ENCODE measurements at places on chromosomes 11 and 22.

GRCh38 chr11:59822989-59823566, 12.5 kb upstream of the MRPL16 start:
- no peak for DNase-seq

DNA sequence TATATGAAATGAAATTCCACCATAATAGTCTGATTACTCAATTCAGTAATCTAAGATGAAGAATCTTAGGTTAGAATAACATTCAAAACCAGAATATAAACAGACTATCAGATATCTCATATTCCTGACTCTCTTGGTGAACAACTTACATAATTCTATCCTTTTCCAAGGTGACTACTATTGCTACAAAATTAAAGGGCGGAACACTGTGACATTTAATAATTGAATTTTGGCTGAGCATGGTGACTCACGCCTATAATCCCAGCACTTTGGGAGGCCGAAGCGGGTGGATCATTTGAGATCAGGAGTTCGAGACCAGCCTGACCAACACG, 34.4 kb downstream of the RDX start:
- no peak for DNase-seq

DNA sequence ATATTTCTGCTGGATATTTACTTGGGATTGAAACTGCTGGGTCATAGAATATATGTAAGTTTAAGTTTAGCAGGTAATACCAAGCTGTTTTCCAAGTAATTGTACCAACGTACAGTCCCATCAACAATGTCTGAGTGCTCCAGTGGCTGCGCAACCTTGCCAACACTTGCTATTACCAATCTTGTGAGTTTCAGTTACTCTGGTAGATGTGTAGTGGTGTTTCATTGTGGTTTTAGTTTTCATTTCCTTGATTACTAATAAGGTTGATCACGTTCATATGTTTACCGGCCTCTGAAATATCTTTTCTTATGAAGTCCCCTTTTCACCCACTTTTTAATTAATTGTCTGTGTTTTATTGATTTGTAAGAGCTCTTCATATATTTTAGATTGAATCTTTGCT, 370.6 kb upstream of the CADM1 start:
- DNase-seq, result no peak

DNA sequence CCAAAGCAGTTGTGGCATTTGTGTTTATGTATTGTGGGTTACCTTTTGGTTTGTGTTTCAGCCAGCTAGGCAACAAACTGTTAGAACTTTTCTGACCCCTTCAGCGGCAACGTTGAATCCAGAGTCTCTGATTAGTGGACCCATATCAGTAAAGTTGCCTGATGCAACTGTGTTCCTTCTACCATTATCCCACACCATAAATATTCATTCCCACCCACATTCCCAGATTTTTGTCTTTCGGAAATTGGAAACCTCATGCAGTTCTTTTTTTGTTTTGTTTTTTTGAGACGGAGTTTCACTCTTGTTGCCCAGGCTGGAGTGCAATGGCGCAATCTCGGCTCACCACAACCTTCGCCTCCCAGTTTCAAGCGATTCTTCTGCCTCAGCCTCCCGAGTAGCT, 30.7 kb upstream of the RBX1 start:
- DNase-seq, result no peak

GRCh38 chr11:35302398-35302797, 117.0 kb downstream of the SLC1A2 start:
- DNase-seq, result no peak

DNA sequence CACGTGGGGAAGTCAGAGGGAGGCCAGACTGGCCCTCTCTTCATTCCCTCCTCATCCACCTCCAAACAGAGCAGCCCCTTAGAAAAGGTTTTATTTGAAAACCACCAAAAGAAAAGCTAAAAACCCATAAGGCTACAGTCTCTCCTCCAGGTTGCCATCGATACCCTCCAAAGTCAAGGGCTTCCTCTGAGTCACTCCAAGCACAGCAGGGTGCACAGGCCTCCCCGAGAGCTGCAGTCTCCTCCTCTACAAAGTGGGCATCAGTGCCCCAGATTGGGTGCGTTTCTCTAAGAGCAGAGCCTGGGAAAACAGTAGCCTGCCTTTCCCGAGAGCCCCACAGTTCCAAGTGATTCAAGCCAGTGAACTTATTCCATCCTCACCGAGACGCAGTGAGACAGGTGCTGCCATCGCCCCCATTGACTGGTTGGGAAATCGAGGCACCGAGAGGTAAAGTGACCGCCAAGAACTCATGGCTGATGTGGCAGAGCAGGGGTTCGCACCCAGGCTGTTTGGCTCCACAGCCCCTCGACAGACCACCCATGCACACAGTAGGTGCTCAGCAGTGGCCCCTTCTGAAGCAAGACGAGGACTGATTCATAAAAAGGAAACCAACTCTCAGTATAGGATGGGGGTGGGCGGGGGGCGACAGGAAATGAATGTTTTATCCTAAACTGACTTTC, 91.7 kb upstream of the SHISAL1 start:
- no peak for DNase-seq

DNA sequence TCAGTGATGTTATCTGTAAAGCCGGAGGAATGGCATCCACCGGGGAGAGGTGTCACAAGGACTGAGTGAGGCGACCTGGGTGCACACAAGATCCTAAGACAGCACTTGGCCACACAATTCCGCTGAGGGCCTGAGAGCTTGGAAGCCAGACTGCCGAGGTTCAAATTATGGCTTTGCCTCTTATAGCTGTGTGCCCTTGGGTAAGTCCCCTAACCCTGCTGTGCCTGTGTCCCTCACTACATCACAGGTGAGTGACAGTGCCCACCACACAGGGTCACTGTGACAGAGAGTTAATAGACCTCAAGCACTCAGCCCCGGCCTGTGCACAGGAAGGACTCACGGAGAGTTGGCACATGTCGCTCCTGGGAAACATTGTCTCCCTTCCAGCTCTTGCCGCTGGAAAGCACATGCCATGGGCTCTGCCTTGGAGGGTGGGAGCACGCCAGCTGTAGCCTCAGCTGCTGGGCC, 592 bp downstream of the RHOD start:
- no peak for DNase-seq

- no peak for DNase-seq
Observed at GRCh38 chr11:116882386-116882785, 45.0 kb upstream of the APOA1 start.

DNA sequence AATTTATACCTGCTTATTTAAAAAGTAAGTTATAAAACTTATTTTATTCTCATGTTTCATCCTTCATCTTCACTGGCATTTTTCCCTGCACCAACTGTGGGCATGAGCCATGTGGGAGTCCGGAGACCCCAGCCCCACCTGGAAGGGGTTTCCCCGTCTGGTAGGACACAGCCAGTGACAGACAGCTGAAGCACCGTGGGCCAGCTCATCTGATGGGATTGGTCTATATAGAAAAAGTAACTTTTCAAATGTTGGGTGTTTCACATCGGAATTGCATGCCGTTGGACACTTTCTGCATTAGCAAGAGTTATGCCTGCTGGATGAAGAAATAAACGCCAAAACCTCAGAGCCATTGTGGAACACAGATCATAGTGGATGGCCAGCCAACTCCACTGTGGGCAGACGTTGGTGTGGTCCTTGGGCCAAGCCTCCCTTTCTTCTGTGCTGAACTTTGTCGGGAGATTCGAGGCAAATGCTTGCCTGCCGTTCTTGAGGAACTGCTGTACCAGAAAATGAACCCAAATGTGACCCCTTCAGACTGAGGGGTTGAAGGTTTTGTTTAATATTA, 1329.3 kb downstream of the TBC1D22A start:
- DNase-seq, result no peak

GRCh38 chr11:106601684-106602297, 416.5 kb downstream of the GUCY1A2 start:
- DNase-seq, result no peak

DNA sequence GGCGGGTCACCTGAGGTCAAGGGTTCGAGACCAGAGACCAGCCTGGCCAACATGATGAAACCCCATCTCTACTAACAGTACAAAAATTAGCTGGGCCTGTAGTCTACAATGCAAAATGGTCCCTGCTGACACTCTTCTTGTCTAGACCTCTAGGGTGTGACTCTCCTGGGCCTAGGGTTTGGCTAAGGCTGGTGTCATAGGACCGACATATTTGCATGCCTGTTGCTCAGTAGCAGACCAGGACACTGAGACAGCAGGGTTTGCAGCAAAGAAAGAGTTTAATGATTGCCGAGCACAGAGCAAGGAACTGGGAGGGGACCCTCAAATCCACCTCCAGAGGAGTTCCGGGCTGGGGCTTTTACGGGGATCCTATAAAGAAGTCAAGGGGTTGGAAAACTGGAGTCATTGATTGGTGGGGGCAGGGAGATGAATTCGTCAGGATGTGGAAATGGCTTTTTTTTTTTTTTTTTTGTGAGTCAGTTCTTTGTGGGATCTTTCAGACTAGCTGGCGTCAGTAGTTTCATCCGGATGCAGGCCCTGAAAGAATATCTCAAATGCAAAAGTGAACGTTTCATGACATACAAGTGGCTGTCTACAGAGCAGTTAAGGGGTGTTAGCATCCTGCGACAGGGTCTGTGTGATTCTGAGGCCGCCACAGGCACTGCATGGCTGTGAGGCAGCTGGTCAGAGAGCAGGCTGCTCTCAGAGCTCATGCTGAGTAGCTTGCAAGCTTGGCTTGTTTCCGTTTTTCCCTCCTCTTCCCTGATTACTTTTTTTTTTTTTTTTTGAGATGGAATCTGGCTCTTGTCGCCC, 27.2 kb upstream of the A4GALT start:
- DNase-seq, result no peak

DNA sequence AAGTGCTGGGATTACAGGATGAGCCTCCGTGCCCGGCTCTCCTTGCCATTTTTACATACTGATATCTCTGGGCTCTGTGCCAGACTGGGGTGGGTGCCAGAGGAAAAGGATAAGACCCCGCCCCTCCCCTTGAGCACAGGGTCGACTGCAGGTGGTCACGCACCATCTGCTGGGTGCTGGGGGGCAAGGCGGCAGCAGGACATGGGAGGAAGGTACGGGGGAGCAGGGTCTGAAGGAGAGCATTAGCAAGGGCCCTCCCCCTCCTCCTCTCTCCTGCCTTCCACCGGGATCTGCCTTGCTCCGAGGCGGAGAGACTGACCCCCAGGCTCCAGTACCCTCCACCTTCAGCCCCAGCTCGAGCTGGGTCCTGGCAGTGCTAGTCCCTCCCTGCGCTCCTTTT, 9.7 kb upstream of the PGA3 start:
- DNase-seq, result no peak

GRCh38 chr11:69451289-69451688, 30.2 kb upstream of the LINC01488 start:
- DNase-seq, result no peak

GRCh38 chr11:96197103-96197502, 145.9 kb downstream of the MAML2 start:
- no peak for DNase-seq

GRCh38 chr11:72072348-72072747, 8.0 kb downstream of the NUMA1 start:
- DNase-seq, result no peak

DNA sequence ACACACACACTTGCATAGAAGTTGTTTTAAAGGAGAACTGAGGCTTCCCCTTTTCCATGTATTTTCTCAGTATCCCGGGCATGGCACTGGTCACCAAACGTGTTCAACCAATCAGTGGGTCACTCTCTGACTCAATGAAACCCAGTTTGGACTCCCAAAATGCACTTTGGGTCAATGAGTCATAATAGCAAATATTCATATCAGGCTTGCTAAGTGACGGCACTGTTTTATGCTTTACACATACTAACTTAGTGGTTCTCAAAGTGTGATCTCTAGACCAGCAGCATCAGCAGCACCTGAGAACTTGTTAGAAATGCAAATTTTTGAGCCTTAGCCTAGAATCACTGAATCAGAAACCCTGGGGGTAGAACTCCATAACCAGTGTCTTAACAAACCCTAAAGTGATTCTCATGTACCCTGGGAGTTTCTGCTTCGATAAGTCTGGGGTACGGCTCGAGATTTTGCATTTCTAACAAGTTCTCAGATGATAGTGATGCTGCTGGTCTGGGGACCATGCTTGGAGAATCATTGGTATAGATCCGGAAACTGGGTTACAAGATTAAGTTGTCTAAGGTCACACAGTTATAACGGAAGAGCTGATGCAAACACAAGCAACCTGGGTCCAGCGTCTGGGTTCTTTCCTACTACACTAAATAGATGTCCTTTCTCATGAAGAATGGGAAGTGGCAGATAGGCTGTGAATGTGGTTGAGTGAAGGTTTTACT, 35.6 kb downstream of the ETS1 start:
- DNase-seq, result no peak

- DNase-seq, result no peak
Observed at GRCh38 chr11:78812513-78813293, 238.0 kb upstream of the NARS2 start.

DNA sequence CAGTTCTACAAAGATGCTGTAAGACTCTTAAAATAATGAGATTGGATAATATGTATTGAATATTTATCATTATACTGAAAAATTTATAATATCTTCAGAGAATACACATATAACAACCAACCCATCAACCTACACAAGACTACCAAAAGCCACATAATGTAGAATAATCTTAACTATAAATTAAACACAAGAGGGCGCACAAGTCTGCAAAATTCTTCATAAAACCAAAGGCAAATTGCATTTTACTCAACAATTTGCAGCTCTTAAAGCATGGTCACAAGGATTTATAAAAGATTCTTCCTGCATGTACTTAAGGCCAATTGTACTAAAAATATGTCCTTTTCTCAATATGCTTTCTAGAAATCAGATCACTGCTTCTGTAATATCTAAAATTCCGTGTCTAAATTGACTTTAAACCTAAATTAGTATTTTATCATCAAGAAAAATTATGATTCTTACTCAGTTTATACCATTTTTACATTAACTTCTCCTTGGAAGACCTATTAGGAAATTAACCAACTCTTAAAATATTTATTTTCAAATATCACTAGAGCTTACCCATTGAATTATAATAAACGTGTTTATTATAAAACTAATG, 79.0 kb downstream of the TTC28 start:
- DNase-seq, result no peak

GRCh38 chr11:66365166-66365565, 6.4 kb downstream of the SLC29A2 start:
- no peak for DNase-seq

GRCh38 chr11:63564056-63564774, 1.0 kb upstream of the PLAAT2 start:
- peak; percentile 43 for DNase-seq

DNA sequence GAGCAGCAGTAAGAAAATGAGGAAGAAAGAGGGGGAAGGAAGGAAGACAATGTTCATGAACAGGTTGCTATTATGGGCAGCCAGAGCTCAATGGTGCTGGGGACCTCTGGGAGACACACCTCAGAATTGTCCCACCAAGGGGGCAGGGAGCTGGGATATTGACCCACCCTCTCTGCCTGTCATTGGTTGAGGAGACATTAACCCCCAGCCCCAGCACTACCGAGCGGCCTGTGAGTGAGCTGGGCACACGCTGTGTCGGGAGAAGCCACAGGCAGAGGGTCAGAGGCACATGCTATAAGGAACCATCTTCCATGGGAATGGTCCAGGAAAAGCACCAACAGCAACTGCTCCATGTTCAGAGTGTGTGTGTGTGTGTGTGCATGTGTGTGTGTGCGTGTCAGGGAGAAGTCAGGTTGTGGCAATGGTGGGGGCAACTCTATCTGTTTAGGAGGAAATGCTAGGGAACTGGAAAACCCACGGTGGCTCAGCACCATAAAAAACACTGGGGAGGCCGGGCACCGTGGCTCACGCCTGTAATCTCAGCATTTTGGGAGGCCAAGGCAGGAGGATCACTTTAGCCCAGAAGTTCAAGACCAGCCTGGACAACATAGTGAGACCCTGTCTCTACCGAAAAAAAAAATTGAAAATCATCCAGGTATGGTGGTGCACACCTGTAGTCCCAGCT, 49.2 kb downstream of the CD6 start:
- no peak for DNase-seq

GRCh38 chr11:70811483-70811882, 413.2 kb downstream of the CTTN start:
- DNase-seq, result no peak

All from GM12891 (cell line).